ENCODE measurements at places on chromosomes 3 and 15.

GRCh38 chr3:44509393-44509921 lies 32.0 kb upstream of the ZNF445 start:
- no peak for DNase-seq

GRCh38 chr3:100333051-100333450 lies 1.5 kb upstream of the NIT2 start:
- DNase-seq, result no peak

DNA sequence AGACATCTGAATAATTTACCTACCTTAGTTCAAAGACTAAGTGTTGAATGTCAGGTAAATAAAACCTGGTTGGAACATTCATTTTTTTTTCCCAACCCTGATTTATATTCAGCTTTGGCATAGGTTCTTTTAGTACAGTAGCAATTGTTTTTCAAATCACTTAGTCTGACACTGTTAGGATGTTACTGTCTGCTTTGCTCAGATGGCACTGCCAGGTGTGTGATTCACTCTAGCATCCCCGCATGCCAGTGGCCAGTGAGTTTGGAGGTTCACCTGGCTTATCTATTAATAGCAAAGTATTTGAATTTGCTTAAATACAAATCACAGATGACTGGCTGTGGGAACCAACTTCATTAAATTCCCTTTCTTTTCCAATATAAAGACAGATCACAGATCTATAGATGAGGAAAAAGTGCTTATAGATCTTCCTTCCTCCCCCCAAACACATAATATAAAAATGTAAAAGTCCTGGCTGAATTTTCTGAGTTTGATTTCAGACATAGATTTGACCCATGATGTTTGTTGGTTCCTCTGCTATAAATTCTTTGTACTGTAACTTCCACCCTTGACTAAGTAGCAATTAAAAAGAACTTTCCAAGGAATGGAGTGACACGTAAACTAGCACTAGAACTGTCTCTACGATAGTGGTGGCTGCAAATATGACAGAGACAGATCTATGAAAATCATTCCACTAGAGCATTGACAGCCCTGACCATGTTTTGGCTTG lies 3.9 kb downstream of the THBS1 start:
- DNase-seq, result no peak

- no peak for DNase-seq
Observed at GRCh38 chr3:13885704-13886010, 5.8 kb upstream of the WNT7A start.

DNA sequence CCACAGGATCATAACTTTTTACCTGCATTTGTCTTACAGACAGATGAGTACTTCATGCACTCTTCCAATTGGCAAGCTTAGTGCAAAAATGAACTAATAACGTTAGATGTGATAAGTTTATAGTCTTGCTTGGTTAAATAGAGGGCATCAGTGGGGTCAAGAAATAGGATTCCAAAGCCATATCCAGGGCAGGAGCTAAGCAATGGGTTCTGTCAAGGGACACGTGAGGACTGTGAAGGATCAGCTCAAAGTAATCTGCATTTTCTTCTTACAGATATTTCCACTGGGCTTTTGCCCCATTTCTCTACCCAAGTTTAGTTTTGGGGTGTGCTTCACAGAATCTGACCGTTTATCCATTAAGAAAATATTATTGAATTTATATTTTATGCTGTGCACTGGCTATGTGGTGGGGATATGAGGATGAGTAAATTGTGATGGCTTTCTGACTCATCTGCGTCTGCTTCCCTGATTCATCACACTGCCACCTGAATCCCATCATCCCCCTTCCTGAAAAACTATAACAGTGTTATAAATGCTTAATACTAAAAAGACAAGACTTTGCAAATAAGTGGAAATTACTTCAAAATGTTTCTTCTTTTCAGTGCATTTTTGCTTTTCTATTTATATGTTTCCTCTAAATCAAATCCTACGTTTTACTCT lies 17.5 kb downstream of the PPP2R3A start:
- no peak for DNase-seq

- no peak for DNase-seq
Observed at GRCh38 chr15:31342381-31342780, 15.7 kb downstream of the KLF13 start.

- DNase-seq, result peak; percentile 63
Observed at GRCh38 chr15:75843678-75844581, 683 bp downstream of the UBE2Q2 start.

- no peak for DNase-seq
Observed at GRCh38 chr15:44516436-44516835, 20.5 kb upstream of the EIF3J start.

GRCh38 chr3:95813244-95813643 lies 1001.1 kb upstream of the EPHA6 start:
- no peak for DNase-seq

DNA sequence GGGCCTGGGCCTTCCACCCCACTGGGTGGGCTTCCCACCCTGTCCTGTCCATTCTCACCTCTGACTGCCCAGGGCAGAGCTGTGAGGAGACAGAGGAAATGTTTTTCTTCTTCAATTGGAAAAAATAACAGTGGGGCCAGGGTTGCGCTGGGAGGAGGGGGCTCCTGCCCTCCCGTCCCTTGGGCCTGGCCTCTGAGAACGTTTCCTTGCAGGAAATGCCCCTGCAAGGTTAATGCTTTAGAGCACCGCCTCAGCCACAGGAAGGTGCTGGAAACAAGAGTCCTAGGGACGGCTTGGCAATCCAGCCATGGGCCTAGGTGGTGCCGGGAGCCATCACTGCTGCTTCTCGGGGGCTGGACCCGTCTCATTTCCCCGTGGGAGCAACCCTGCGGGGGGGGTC lies 3.8 kb upstream of the PLXND1 start:
- DNase-seq, result no peak

DNA sequence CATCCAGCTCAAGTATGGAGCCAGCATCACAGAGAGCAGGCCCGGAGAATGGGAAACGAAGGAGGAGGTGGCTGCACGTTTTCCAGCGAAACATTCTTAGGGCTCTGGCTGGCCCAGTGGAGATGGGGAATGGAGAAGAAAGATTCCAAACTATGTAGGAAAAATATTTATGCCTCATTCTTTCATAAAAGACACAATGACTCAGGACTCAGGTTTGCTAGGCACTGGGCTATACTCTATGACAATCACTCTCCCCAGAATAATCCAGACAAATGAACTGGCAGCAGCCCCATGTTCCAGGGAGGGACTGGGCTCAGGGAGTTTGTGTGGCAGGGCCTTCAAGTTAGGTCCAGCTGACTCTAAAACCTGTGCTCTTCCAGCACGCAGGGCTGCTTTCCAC lies 110.8 kb upstream of the RAD18 start:
- no peak for DNase-seq

- no peak for DNase-seq
Observed at GRCh38 chr15:58546066-58546591, 114.3 kb downstream of the LIPC start.

- no peak for DNase-seq
Observed at GRCh38 chr3:122857019-122857418, 62.1 kb downstream of the SLC49A4 start.

DNA sequence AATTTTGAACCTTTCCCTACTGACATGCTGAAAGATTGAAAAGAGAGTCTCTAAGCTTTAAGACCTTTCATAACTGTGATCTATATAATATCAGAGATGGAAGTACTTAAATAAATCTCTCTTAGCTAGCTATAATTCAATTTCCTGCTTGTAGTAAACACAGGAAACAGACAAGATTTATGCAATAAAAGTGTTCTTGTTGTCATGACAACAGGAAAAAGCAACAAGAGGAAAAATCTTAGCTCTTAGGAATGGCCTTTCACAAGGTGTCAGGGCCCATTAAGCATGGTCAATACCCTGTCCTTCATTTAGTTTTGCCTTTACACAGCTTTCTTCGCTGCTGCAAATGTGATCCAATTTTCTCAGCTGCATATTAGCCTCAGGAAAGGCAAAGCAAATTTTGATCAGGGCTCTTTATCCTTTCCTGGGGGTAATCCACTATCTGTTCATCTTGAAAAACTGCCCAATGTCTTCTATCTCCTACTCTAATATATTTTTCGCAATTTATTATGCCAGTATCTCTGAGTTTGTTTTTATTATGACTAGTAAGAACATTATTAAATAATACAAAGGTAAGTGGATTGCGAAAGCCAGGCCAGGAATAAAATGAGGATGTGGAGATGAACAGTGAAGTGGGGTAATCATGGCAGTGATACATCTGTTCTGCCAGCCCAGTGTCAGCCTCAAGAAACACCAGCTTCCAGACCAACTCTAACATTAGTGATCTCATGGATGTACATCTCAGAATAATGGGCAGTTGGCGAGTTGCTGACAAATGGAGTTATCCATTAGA lies 28.7 kb downstream of the SIDT1 start:
- DNase-seq, result no peak

- DNase-seq, result no peak
Observed at GRCh38 chr3:134355416-134355815, 18.8 kb downstream of the AMOTL2 start.

GRCh38 chr3:188439080-188439479 lies 285.1 kb downstream of the LPP start:
- peak; percentile 46 for DNase-seq

DNA sequence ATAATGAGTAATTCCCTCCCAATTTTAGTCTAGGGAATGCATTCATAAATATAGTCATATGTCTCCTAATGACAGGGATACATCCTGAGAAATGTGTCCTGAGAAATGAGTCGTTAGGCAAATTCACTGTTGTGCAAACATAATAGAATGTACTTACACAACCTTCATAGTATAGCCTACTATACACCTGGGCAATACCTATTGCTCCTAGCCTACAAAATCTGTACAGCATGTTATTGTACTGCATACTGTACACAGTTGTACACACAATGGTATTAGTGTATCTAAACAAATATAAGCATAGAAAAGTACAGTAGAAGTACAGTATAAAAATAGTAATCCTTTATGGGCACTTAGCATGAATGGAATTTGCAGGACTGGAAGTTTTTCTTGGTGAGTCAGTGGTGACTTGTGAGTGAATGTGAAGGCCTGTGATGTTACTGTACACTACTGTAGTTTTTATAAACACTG lies 6.6 kb downstream of the DTWD1 start:
- DNase-seq, result no peak

DNA sequence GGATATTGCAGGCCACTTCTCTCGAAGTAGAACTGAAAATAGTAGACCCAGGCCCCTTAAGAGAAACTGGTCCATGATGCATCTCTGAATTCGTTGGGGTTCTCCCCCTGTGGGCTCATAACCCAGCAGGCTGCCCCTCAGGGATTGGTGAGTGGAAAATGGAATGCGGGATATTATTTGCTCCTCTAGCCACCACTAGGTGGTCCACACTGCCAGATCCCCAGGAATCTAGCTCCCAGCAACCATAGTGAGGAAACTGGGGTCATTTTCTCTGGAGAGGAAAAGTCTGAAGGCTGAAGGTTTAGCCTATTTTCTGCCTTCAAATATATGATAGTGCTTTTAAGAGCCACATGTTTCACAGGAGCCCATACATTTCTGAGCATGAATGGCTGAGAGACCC lies 6.7 kb downstream of the CX3CR1 start:
- DNase-seq, result no peak

GRCh38 chr15:65223996-65224395 lies 12.7 kb upstream of the CILP start:
- no peak for DNase-seq

GRCh38 chr3:46380471-46381221 lies 9.9 kb downstream of the CCR5 start:
- no peak for DNase-seq

DNA sequence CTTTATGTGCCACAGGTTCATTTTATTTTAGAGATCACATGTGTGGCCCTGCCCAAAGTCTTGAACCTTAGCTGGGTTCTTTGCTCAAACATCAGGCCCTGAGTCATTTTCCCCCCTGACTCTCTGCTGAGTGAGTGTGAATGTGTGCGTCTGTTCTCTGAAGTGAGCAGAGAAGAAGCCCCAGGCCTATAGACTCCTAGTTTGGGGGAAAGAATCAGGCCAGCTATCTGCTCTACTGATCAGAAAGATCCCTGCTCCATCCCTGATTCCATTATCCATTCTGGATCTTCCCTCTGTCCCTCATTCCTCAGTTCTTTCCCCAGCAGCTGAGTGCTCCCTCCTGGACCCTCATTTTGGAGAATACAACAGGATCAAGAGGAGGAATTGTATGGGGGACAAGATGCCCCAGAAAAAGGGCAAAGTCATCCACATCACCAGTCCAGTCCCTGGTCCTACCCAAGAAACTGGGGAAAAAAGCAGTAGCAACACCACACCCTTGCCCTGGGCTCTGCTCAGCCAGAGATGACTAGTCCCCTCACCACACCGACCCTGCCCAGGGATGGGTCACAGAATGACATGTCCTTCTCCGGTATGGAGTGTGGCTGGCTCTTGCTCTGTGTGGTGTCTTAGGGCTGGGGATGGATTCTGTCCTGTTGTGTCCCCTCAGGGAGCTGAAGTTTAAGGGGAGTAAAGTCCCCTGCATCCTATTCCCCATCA lies 3.2 kb downstream of the DUOX1 start:
- DNase-seq, result no peak

DNA sequence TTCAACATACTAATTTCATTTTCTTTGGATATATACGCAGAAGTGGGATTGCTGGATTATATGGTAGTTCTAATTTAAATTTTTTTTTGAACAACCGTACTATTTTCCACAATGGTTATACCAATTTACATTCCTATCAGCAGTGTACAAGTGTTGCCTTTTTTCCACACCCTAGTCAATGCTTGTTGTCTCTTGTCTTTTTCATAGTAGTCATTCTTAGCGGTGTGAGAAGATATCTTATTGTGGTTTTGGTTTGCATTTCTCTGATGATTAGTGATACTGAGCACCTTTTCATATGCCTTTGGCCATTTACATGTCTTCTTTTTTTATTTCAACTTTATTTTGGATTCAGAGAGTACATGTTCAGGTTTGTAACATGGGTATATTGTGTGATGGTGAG lies 153.1 kb downstream of the IL5RA start:
- DNase-seq, result no peak

GRCh38 chr3:21043139-21043538 lies 707.9 kb downstream of the ZNF385D start:
- no peak for DNase-seq

DNA sequence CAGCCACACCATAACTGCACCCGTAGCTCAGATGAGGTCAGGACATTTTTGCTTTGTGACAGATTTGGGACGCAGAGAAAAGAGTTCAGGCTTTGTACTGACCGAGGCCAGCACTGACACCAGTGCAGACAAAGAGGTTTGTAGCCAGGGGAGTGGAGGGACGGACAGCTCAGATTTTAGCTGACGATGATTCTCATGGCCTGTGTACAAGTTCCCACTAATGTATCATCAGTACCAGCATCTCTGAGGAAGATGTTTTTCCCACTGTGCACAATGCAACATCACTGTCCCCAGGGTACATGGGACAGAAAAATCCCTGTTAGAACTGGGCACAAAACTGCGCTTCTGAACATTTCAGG lies 112.7 kb downstream of the SLCO3A1 start:
- DNase-seq, result no peak
